ENCODE measurements at places on chromosomes 1 and 21.

DNA sequence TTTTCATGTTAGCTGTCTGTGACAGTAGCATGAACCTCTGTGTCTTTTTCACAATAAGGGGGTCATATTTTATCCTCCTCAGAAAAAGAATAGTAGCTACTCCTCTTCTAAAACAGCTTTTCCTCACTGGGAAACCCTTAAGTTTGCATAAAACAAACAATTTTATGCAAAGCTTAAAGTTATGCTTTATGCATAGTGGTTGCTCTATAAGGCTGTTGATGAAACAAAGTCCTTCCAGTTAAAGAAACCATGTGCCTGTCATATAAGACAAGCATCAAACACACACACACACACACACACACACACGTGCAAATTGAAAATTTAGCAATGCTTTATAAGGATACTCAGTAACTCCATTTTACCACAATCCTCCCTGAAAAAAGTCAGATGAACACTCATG lies 107.0 kb downstream of the CHD1L start:
- no peak for DNase-seq

DNA sequence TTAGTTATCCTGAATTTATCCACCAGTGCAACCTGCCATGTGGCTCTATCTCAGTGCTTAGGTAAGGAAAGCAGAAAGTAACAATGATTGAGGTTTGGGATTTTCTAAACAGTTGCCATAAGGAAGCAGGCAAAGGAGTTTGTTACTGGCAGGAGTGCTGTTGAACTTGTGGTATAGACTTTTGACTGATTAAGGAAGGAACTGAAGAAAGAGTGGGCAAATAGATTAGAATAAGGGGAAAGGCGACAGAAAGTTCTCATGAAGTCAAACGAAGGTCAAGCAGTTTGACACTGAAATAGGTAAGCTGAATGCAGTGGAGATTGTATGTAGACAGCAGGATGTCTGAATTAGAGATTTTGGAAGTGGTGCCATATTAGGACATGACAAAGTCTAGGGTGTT lies 24.2 kb upstream of the CR2 start:
- DNase-seq: no peak

DNA sequence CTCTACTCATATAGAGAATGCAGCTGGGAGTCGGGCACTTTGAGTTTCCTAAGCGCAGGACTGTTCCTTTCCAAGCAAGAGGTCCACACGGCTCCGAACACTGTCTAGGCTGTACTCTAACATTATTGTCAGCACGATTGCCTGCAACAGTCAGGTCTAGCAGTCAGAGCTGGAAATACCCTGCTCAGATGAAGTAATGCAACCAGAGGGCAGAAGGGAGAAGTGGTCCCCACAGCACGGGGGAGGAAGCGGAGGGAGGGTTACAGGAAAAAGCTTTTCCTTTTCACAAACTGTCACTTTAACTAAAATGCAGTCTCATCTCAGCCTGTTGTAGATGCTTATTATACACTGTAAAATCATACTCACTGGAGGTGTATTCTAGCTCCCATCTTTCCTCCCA lies 98.9 kb upstream of the SLC44A3 start:
- DNase-seq: no peak

- DNase-seq: no peak
These were observed 96.7 kb downstream of the UCK2 start for GRCh38 chr1:165924117-165924516.

GRCh38 chr1:36085686-36086526 lies 2.0 kb downstream of the TEKT2 start:
- DNase-seq: no peak

- DNase-seq: no peak
These were observed 51.7 kb downstream of the PAX7 start for GRCh38 chr1:18682375-18682774.

DNA sequence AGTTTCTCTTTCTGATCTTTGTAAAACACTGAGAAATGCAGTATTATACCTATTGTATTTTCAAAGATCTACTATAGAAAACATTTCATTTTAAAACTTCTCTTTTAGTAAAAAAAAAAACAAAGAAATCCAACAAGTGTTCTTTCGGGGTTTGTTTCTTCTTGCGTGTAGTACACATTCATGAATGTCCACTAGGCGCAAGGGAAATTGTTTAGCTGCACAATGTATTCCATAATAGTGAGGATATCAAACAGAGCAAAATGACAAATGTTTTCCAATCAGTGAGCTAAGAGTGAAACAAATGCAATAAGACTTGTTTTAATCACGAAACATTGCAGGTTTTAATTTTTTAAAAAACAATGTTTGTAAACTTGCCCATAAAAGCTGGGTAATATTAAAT lies 68.6 kb downstream of the LHX8 start:
- no peak for DNase-seq

- DNase-seq: no peak
These were observed 106.0 kb upstream of the FAM78B start for GRCh38 chr1:166272851-166273250.

DNA sequence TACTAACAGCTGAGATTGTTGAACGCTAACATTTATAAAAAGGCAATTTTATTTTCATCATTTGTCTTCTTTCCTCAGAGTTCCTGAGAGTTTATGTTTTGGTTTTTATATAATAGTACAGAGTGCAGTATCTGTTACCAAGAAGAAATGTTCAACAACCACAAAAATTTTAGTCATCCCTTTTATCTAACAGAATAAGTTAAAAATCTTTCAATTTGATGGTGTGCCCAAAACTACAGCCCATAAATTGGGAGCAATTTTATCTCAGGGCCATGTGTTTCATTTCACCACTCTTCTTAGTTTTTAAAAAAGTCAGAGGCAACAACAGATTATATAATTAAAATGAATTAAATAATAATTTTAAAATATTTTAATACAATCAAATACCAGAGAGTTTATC lies 37.1 kb downstream of the NEXN start:
- DNase-seq: no peak

DNA sequence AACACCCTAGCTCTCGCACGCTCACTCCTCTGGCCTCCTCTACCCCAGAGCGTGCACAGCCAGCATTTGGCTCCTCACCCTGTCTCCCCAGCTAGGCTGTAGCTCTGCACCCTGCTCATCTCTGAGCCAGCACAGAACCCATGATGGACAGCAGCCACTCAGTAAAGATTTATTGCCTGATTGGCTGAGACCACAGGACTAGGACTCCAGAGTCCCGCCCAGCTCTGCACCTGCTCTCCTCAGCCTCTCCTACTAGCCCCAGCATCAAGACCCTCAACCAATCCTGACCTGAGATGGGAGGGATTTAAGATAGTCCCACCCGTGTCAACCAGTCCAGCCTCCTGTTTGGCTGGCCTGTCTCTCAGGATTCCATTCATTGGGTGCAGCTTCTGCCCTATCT lies 9.3 kb downstream of the C1QB start:
- no peak for DNase-seq

- DNase-seq: no peak
These were observed 96.6 kb upstream of the VANGL1 start for GRCh38 chr1:115545096-115545720.

GRCh38 chr1:222394224-222394623 lies 153.7 kb downstream of the HHIPL2 start:
- DNase-seq: no peak

DNA sequence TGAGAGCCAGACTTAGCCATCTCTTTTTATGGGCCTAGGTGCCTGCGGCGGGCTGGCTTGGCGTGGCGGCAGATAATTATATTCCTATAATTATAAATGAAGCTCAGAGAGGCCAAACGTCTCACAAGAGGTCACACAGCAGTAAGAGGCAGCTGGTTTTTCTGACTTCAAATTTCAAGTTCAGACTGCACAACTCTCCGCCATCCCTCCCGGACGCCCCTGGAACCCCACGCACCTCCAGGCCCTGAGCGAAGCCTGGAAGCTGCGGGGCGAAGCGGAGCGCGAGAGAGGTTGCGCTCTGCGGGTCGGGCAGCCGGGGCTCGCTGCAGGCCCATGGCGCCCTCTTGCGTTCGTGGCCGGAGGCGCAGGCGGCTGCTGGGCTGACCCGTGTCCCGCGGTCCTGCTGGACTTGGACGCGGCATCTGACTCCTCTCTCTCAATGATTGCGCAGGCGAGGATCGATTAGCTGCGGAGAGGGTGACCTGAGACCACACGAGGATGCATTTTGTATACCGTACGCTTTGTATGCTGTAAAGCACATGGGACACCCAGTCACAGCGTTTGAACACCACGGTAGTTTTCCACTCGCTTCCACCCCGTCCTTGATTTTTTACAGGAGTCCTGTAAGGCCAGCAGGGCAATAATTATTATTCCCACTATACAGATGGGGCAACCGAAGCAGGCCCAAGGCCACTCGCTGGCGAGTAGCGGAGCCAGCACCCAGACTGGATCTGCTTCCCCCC lies 272.7 kb downstream of the FOXD2 start:
- peak; percentile 33 for DNase-seq

GRCh38 chr1:10529765-10530164 lies 55.0 kb downstream of the PEX14 start:
- DNase-seq: no peak

DNA sequence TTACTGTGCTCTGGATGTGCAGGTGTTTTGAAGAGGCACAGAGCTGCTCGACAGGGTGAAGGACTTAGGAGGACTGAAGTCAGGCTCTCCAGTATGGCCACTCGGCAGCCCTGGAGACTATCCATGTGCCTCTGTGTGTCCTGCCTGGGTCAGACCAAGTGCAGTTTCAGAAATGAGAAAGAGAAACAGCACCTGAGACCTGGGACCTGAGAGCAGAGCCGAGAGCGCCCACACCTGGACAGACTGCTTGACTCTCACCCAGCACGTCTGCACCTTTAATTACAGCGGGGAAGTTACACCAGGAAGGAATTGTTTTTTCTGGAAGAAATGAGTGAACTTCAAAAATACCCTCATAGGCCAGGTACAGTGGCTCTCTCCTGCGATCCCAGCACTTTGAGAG lies 59.7 kb upstream of the COL6A1 start:
- no peak for DNase-seq

GRCh38 chr1:161933592-161934588 lies 89.8 kb downstream of the OLFML2B start:
- DNase-seq: no peak

DNA sequence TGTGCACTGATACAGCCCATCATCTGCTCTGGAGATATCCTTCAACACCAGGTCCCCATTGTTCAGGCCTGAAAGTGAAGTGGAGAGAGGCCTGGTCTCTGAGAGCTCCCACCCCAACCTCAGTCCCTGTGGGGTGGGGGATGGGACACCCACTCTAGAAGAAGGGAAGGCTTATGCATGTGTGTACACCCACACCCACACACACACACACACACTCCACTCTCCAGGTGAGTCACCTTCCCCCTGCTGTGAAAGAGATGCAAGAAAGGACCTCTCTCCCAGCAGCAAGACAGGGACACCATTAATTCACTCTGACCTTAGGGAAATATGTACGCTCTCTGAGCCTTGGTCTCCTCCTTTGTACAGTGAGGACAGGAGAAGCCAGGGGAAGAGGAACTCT lies 5.9 kb downstream of the VSIG8 start:
- DNase-seq: no peak

DNA sequence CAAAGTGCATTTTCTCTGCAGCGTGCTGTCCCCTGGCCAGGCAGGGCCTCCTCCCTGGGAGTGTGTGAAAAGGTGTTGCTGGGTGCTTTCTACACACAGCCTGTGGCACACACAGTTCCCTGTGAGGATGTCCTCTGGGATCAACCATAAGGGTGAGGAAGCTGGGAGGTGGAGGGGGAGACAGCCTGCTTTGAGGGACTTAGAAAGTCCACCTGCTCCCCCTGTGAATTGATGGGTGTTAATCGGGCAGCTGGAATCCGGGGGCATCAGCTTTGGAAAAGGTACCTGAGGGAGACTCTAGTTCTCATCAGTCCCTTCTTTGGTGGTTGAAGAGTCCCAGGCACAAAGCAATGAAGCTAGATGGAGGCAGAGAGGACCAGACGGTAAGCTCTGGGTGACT lies 35.8 kb downstream of the LHX4 start:
- no peak for DNase-seq

- DNase-seq: no peak
These were observed 49.8 kb downstream of the DHX9 start for GRCh38 chr1:182888736-182889531.

DNA sequence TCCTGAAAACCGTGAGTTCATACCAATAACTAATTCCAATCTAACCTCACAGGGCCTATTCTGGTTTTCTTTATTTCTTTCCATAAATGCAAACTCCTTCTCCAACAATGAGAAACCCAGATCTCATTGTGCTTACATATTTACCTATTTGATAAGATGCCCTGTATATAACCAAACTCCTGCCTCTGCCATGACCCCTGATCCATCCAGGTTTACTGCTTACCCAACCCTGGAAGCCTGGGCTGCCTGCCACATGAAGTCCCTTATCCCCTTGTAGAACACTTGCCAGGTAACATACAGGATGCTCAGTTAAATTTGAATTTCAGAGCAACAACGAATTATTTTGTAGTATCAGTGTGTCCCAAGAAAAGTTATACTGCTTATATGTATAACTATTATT lies 766.1 kb downstream of the LTN1 start:
- DNase-seq: no peak

DNA sequence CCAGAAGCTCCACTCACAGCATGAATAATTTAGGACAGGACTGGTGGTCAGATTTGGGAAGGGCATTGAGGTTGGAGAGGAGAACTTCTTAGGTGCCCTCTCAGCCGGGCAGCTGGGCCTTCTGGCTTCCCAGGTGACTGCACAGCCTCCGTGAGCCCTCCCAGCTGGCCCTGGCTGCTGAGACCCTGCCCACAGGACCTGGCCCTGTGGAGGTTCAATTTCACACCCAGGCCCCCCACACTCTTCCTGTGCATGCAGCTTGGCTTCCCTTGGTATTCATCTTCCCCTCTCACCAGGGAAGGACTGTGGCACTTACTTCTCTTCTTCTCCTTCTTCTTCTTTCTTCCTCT lies 50.6 kb downstream of the NDUFS5 start:
- no peak for DNase-seq

Measured in stimulated activated CD8-positive, alpha-beta memory T cell treated with anti-CD3 and anti-CD28 coated beads, Interleukin-4, amount 100 ng/mL, for 4 hours (primary cell).